ENCODE measurements at places on chromosomes 6 and 20.

DNA sequence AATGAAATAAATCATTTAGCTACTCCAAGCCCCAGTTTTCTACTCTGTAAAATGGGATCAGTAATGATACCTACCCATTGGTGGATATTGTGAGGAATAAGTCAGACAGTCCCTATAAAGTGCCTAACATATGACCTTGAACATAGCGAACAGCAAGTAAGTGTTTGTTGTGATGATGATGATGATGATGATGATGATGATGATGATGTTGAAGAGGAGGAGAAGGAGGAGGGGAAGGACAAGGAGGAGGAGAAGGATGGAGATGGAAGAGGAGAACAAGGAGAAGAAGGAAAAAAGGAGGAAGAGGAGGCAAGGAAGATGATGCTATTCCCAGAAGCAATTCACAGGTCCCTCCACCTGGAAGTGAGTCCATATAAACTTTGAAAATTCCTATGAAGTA lies 264.3 kb downstream of the MAFB start:
- no peak for DNase-seq

- no peak for DNase-seq
Measured at GRCh38 chr20:10061641-10062040, 26.9 kb downstream of the ANKEF1 start.

DNA sequence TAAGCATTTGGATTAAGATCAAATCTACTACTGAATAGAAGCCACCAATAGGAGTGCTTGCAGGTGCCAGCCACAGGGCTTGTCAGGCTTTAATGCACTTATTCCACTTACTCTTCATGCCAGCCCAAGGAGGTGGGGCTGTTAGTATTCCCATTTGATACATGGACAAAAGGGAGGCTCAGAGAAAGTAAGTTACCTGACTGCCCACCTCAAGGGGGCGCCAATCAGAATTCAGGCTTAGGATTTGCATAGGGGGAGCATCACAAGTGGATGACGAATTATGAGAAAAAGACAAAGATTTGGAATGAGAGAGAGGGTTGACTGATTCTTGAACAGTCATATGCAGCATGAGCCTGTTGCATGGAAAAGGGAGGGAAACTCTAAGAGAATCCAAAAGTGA lies 188.4 kb upstream of the TSHZ2 start:
- DNase-seq, result no peak

- DNase-seq, result no peak
Measured at GRCh38 chr6:54758340-54758739, 88.2 kb upstream of the FAM83B start.

DNA sequence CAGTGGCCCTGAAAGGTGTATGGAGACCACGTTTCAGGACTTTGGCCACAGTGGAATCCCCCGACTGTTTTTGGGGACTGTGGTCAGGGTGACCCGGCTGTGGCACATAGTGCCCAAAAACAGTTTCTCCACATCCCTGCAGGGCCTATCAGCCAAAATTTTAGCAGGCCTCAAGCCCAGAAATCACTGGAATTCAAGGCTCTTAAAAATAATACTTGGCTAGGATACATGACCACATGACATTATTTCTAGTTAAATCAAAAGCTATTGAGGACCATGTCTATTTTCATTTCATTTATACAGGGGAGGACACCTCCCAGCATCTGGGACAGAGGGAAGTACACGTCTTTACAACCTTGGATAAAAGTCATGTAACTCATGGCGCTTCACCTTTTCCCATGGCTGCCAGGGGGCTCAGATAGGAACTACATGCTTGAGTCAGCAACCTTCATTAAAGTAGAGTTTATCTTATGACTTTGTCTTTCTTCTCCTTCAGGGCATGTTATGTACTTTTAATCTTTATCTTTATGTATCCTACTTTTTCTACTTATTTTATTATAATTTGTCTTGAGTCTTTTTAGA lies 70.8 kb upstream of the CD93 start:
- DNase-seq, result no peak

GRCh38 chr6:75147512-75147911 lies 58.3 kb downstream of the COL12A1 start:
- no peak for DNase-seq

- DNase-seq, result no peak
Measured at GRCh38 chr6:146389740-146390139, 153.9 kb upstream of the RAB32 start.

DNA sequence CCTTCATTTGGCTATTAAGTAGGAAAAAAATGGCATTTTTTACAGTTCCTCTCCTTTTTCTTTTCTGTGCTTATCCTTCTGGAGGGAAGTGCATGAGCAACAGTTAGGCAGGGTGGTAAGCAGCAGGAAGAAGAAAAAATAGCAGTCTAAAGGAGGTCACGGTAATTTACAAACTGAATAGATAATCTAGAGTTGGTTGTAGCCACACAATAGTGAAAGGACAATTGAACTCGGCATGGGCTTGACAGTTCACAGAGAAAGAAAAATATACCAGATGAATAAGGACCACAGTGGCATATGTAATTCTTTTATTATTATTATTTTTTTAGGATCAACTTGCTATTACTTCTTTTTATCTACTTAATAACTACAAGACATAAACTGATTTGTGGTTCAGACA lies 358.6 kb downstream of the BTBD9 start:
- DNase-seq, result no peak

- no peak for DNase-seq
Measured at GRCh38 chr6:137692806-137693205, 174.3 kb upstream of the TNFAIP3 start.

DNA sequence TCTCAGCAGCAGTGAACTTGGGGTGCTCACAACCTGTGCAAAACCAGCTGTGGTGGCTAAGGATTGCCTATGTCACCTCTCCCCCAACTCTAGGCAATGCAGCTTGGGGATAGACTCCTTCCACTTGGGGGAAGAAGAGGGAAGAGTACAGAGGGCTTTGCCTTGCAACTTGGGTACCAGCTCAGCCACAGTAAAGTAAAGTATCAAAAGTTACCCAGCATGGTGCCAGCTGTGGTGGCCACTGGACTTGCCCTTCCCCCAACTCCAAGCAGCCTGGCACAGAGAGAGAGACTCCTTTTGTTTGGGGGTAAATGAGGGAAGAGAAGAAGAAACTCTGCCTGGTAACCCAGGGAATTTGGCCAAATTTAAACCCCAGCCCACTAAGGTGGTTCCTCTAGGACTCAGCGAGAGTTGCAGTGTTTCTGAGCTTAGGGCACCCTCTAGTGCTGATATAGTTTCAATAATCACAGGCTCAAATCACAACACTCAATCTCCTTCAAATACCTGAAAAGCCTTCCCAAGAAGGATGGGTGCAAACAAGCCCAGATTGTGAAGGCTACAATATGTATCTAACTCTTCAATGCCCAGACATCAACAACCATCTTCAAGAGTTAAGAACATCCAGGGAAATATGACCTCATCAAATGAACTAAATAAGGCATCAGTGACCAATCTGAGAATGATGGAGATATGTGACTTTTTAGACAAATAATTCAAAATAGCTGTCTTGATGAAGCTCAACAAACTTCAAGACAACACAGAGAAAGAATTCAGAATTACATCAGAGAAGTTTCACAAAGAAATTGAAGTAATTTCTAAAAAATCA lies 7.6 kb upstream of the DEFB129 start:
- no peak for DNase-seq

DNA sequence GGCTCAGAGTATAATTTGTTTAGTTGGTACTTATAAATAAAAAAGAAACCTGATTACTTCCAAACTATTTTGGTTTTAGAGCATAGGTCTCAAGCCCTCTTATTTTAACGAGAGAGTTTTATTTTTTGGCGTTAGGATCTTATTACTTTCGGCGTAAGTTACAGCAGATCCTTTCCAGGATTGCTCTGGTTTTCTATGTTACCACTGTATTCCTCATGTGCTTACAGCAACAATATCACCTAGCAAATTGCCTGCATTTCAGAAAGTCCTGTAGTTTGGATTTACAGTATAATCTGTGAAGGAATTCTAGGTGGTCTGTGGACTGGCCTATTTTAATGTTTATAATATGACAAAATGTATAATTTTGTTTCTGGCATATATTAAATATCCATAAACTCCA lies 54.1 kb downstream of the TRMT11 start:
- DNase-seq, result no peak

DNA sequence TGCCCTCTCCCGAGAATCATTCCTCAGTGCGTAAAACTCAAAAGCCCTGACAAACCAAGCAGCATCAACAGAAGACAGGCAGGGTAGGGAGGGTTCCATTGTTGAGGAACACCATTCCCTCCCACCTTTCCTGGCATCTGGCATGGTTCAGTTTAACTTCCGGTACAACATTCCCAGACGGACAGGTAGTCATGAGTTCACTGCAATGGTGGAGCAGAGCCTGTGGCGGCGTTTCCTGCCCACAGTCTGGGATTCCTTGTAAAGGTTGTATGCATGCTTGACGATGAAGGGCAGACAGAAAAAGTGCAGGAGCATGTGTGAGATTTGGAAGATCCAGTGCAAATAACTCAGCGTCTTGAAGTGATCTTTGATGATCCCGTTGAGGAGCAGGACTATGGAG lies 42.3 kb downstream of the PIM1 start:
- DNase-seq, result no peak

DNA sequence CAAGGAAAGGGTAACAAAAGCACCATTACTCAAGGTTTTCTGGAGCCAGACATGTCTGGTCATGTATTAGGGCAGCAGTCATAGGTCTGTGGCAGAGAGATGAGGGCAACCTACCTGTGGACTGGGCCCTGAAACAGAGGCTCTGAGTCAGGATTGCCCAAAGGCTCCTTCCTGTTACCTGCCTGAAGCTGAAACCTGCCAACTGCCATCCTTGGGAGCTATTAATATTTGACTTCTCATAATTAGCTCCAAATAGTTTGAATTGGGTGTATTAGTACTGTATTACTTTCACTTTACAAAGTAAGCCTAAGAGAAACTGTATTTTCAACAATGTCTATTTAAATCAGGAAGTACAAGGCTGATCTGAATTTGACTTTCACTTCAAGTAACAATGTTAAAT lies 72.0 kb upstream of the TBX18 start:
- no peak for DNase-seq

DNA sequence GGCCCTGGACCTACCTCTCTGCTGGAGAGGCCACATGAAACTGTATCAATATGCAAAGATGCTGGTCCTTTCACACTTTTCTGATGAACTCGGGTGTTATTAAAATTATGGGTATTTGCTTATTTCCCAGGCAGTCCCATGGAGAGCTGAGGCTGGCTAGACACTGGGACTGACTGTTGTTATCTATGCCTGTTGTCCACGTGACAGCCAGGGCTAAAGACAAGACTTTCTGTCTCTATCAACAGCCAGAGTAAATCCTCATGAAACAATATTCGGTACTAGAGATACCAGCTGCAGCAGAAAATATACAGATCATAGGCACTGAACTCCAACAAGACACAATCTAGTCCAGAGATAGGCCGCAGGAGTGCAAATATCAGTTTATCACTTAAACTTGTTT lies 236.4 kb downstream of the FOXA2 start:
- no peak for DNase-seq

DNA sequence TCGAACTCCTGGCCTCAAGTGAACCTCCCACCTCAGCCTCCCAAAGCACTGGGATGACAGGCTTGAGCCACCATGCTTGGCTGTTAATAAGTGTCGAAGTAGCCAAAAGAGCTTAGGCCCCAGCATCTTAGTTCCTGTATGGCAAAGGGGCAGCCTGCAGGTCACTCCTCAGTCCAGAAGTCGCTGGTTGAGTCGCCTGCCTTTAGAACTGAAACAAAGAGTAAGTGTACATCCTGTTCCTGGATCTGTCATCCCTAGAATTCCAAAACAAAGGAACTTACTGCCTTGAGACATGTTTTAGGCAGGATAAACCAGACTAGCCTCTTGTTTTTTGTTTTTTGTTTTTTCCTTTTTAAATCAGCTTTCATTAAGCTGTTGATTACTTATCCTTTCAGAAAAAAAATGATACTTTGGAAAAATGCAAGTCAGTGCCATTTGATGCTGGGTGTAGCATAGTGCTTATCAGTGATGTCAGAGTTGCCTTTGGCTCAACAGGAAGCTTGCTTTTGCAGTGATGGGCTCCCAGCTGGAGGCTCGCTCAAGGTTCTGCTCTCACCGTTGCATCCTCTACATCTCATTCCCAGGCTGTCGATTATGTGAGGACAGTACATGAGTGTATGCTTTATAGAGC lies 9.0 kb downstream of the ACTR5 start:
- DNase-seq, result no peak

GRCh38 chr6:43937236-43938177 lies 167.5 kb downstream of the VEGFA start:
- DNase-seq, result no peak

GRCh38 chr20:33875534-33876026 lies 64.4 kb downstream of the CHMP4B start:
- no peak for DNase-seq

DNA sequence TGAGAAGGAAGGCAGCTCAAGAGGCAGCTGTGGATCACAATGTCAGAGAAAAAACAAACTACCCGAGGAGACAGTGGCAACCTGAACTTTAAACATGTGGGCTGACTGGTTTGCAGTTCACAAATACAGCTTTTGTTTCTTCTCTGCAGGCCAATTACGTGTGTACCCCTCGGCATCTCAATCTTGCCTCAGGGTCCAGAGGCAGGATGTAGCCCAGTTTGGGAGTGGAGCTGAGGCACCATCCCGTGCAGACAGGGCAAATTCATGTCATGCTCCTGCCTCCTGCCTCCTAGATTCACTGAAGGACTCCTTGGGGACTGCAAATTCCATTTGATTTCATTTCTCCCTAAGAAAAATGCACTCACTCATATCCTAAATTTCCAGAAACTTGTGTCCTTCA lies 94.2 kb upstream of the KCNK16 start:
- DNase-seq, result peak; percentile 73

DNA sequence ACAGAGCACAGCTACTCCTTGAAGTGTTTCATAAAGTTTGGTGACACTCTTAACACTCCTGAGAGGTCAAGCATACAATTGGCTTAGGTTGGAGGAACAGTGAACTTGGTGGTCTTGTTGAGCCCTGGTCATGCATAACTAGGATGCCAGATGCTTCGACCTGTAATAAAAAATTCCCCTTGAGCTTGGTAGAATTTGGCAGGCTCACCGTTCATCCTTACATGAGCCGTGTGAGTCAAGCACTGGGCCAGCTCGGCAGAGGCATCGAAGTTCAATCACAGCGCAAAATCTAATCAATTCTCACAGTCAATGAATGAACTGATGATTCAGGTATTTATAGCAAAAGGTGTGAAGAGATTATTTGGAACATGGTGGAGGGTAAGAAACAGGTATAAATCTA lies 33.7 kb downstream of the CYP24A1 start:
- DNase-seq, result no peak

DNA sequence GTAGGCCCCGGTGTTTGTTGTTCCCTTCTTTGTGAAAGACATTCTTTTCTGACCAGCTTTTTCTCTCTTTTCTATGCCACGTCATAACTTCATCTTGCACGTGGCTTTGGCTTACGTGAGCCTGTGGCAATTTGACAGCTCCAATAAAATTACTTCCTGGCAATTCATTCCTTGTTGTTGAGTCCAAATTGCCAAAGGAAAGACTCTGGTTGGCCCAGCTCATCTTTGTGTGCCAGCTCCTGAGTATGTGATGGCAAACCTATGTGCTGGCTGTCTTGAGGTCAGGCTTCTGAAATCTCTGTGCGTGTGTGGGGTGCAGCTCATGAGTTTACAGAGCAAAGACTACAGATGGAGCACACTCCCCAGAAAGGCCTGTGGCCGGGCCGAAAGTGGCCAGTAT lies 272.5 kb upstream of the SGK1 start:
- peak; percentile 23 for DNase-seq

- no peak for DNase-seq
Measured at GRCh38 chr20:51368461-51369211, 173.9 kb downstream of the NFATC2 start.

GRCh38 chr20:2280082-2280481 lies 15.7 kb upstream of the TGM3 start:
- no peak for DNase-seq

GRCh38 chr20:44518248-44518647 lies 3.6 kb downstream of the SERINC3 start:
- DNase-seq, result no peak

GRCh38 chr20:61486198-61486597 lies 234.1 kb downstream of the CDH4 start:
- no peak for DNase-seq

Data from fibroblast of skin of left quadriceps (primary cell).